ENCODE measurements at places on chromosomes 13 and 19.

DNA sequence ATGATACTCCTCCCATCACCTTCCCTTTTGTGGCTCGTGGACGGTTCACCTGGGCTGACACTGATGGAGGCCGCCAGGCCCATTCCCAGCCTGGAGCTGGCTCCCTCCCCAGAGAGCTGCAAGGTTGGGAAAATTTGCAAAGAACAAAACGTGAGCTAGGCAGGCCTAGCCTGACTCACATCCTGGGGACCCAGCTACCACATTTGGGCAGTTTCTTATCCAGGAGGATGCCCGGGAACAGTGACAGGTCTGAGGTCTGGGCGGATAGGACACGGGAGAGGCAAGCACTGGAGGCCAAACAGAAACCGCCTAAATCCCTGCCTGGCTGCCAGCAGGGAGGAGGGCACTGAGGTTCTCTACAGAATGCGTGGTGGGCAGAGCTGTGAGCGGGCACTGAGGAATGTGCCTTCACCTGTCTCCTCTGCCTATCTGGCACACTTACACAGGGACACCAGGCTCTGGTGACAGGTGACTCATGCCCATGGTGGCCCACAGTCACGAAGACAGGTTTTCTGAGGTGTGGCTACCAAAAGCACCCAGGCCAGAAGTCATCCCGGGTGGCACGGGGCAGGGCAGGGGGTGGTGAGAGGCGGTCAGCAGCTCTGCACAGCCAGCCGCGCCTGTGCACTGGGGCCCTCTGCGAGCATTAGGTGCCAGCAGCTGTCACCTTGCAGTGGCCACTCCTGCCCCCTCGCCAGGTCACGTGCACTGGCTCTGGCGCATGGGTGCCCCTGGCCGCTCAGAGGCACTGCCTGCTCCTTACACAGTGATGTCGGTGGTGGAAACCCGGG is 23.2 kb downstream of the SH3GL1 start:
- no peak for DNase-seq

DNA sequence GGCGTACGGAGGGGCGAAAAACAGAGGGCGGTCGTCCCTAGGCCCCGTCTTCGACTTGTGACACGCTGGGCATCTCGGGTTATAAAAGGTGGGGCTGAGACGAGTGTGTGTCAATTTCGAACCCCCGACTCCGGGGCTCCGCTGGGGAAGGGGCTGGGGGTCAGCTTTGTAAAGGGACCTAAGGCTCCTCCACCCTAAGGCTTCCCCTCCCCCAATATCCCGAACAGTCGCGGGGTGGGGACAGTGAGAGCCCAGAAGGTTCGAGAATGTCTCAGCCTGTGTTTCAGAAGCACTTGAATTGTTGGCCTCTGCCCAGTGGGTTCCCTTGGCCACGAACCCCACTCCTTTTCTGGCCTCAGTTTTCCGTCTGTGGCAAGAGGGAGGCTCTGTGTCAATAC is 450 bp downstream of the SELENOW start:
- DNase-seq, result no peak

DNA sequence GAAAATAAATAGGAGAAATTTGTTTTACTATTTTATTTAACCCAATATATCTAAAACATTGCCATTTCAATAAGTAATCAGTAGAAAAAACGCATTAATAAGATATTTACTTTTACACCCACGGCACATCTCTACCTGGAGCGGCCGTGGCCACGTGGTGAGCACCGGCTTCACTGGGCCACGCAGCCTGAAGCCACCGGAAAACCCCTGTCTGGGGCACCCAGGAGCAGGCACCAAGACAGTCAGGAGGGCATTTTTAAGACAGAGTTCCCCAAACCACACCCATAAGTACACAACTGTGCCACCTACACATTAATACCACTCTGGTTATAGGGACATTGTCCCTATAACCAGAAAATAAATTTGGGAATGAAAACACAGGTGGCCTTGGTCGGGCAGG is 80.9 kb downstream of the SPACA7 start:
- DNase-seq, result no peak

DNA sequence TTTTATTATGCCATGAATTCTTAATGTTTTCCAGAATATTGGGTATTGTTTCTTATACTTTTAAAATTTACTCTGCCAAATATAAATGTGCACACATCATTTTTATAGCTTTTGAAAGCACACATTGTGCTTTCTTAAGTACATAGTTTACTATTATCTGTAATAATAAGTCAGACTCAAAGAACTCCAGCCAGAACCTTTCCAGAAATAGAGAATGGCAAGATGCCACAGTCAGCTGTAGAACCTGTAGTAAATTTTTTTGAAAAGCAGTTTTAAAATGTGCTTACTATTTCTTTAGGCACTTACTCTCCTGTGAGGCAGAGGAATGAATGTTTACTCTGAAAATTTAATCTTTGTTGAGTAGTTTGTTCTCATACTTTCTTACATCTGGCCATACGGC is 1287.1 kb downstream of the PCDH9 start:
- DNase-seq, result no peak

DNA sequence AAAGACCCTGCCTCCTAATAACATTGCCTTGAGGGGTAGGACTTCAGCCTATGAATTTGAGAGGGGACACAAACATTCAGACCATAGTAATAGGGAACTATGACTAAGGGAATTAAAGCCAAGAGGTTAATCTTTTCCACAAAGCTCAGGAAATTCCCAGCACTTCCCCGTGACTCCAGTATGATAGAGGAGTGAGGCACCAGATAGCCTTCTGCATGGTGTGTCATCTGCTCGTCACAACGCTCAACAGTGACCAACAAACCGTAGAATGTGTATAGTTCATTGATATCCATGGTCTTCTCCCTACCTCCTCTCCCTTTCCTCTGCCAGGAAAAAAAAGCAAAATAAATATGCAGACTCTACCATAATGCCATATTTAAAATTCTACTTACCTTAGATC is 64.4 kb downstream of the B3GLCT start:
- no peak for DNase-seq

DNA sequence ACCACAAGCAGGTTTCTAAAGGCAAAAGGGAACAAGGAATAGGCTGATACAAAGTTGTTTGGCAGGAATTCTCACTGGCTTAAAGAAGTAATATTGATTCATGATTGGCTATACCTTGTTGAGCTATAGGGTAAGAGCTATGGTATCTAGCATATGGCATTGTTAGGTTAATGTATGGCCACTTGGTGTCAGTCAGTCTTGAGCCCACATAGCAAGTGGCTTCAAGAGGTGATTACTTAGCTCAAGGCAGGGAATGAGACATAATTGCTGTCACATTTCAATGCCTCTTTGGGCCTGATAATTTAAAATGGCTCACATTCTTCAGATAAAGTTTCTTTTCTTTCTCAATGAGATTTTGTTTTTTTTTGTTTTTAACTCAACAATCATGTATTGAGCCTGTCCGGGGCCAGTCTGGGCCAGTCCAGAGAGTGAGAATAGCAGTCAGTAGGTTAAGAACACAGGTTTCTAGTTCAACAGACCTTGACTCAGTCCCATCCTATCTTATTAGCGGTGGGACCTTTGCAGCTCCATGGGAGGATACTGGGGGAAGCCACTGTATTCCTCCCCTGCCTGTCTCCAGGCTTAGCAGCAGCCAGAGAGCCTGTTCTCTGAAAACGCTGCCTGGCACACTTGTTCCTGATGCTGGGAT is 45.8 kb upstream of the RCBTB2 start:
- DNase-seq, result no peak

DNA sequence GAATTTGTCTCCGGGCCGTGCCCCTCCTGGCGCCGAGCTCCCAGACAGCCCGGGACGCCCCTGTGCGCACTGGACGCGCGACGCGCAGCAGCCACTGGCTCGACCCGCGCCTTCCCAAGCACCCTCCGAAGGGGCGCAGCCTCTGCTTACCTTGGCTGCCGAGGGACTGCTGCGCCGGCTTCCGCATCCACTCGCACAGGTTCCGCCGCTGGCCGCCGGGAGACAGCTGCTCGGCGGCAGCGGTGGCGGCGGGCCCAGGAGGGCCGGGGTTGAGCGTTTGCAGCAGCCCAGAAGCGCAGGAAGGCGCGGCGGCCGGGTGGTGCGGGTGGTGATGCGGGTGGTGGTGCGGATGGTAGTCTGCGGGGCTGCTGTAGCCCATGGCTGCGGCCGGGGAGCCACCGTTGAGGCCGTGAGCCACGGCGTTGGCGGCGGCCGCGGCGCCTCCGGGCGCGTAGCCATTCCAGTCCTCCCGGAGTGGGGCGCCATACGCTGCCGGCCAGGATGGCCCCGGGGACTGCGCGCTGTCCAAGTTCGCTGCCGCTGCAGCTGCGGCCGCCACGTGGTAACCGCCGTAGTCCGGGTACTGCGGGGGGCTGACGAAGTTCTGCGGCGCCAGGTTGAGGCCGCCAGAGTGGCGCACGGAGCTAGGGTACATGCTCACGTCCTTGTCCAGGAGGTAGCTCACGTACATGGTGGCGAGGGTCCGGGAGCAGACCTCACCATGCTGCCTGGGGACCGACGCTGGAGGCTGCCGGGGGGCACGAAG is 616 bp downstream of the CDX2 start:
- no peak for DNase-seq

DNA sequence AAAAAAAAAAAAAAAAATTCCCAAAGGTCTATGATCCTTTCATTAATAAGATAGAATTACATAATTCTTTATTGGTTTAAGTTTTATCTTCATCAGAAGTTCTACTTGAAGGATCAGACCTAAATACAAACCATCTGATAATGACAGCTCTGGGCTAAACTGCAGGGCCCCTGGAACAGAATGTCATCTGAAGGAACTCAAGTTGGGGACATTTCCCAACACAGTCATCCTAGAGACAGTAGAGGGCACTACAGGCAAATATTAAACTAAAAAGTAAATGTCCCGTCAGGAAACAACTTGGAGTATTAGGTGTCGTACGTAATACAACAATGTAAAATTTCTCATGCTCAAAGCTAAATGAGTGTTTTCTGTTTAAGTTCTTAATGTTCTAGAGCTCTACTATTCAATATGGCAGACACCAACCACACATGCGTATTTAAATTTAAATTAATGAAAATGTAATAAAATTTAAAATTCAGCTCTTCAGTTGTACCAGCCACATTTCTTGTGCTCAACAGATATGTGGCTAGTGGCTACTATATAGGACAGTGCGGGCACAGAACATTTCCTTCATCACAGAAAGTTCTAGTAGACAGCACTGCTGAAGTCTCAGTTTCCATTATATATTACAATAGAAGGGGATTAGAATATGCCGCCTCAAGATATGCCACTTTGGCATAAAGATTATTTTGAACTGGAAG is 21.8 kb upstream of the NAXD start:
- DNase-seq, result no peak

DNA sequence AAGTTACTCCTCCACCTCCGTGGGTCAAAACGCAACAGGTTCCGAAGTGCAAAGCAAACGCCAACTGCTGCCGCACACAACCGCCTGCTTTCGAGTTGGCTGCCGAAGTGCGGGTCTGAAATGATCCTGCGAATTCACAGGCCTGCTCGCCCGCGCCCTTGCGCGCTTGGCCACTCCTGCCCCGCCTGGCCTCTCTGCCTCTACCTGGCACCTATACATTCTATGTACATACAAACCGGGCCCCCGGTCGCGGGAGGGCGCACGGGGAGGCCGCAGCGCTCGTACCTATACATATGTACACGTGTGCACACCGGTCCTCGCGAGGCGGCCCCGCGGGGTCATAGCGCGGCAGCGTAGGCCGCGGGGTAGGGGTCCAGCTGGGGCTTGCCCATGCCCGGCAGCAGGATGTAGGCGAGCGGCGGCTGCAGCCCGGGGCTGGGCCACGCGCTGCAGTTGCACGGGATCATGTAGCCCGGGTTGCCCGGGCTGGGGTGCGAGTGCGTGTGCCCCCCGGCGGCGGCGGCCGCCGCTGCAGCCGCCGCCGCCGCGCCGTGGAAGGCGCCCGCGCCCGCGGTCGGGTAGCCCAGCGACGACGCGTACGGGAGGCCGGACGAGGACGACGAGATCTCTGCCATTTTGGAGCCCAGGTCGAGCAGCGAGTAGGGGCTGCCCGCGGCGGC is 1.3 kb downstream of the SOX21 start:
- DNase-seq, result no peak

DNA sequence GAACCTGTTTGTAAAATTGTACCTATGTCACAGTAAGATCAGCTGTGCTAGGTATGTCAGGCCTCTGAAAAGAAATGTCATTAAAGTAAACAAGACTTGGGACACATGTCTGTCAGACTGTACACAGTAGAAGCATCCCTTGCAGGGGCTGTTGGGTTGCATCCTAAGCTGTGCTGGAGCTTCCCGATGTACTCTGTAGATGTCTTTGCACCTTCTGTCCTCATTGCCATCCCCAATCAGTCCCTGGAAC is 48.7 kb upstream of the GPR183 start:
- DNase-seq, result no peak

DNA sequence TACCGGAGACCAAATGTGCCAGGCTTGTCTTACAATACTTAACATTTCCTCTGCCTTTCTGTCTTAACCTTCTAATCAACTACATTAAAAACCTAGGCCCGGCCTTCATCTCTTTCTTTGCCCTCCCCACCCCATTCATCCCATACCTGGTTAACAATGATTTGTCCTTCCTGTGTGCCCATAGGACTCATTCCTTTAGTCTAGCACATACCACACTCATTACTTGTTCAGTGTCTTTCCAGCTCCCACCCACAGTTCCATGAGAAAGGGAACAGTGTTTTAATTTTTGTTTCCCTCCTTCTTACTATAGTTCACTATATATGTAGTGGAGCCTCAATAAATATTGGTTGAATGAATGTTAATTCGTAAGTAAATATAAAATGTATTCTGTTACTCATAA is 2.4 kb downstream of the CLN5 start:
- no peak for DNase-seq

GRCh38 chr19:44839276-44839675 is 6.8 kb upstream of the NECTIN2 start:
- DNase-seq, result no peak

DNA sequence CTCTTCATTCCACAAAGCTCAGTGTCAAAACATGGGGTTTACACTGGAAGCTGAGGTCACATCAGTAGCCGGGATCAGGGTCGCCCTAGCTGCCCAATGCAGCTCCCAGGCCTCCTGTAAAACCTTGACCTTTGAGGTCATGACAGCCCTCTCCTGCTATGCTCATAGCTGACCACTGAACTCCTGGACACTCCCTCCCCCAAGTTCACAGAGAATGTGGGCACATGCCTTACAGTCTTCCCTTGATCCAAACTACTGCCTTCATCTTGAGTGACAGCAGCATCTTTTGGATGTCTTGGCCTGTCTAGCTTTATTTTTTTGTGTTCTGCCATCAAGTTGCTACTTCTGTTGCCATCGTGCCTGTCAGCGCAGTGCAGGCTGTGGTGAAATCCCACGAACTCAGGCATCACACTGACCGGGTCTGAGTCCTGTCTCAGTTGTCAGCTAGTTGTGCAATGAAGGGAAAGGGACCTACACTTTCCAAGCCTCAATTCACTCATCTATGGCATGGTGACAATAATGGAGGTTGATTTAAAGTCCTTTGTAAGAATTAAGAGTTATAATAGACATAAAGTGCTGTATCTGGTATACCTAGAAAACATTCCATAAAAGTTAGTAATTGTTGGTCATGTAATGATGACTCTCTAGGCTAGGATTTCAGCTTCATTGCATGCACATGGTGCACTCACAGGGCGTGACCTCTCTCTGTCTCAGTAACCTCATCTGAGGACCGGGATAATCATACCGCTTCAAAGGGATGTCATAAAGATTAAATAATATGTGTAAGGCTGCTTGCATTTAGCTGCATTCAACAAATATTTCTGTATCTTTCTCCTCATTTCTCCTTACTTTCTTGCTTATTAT is 16.4 kb upstream of the ALOX5AP start:
- peak; percentile 30 for DNase-seq

Measured in GOT3 (cell line).